ENCODE measurements at places on chromosomes 3 and 15.

DNA sequence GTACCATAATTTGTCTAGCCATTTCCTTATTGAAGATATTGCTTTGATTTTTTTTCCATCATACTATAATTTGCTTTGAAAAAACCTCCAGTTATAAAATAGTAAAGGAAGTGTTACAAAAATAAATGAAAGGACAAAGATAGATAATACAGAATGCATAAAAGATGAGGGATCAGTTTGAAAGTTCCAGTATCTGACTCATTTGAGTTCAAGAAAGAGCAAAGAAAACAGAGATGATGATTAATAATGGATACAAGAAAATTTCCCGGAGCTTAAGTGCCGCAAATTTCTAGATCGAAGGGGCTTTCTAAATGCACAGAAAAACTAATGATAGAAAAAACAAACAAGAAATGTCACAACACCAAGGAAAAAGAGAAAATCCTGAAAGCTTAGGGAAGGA, 4.3 kb downstream of the WDR48 start:
- peak; percentile 22 for DNase-seq

- DNase-seq: peak; percentile 52
These were observed 48.2 kb upstream of the TEX264 start for GRCh38 chr3:51622868-51623267.

DNA sequence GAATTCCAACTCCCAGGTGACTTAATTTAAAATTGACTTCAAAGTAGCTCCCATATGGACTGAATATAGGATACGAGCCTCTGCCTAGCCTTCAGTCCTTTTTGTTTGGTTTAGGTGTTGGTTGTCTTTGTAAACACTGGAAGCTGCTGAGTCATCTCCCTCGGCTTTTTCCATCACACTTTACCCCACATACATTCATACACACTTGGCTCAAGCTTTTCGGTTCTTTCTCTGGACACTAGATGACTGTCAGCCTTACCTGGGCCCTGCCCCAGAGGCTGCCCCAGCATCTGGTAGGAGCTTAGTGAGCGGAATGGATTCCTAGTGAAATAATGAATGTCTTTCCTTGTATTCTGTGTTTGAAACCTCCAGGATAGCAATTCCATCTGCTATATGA, 201.5 kb upstream of the IL12A start:
- peak; percentile 84 for DNase-seq

- DNase-seq: no peak
These were observed 81.0 kb downstream of the TRAK1 start for GRCh38 chr3:42172047-42172654.

GRCh38 chr3:168156479-168156878, 60.8 kb upstream of the GOLIM4 start:
- no peak for DNase-seq

Data from GM23248 (cell line).